Activated CD4-positive, alpha-beta T cell treated with anti-CD3 and anti-CD28 coated beads, Interleukin-2, Interleukin-4, amounts not matched to agents 100 ng/mL and 50 ng/mL, durations not matched to agents 16 hours and 8 hours (primary cell): ENCODE measurements at places on chromosomes 13 and 19.

DNA sequence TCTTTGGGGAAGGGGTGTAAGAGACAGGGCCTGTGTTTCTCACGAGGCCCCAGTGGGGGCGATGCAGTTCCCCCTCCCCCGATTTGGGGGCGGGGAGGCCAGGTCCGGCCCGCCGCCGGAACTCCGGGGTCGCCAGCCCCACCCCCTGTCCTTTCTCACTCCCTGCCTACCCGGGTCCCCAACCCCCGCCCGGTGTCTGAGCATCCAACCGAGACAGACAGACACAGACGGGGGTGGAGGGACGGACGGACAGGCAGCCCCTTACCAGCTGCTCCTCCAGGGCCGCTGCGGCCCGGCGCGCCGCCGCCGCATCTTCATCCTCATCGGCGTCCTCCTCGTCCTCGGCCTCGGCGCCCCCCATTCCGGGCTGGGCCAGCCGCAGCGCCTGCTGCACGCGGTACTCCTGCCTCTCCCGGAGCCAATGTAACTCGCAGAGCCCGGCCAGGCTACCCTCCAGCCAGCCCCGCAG is 397 bp downstream of the DACT3 start:
- DNase-seq, result no peak

GRCh38 chr19:46840498-46840942 is 10.1 kb downstream of the AP2S1 start:
- peak; percentile 45 for DNase-seq

DNA sequence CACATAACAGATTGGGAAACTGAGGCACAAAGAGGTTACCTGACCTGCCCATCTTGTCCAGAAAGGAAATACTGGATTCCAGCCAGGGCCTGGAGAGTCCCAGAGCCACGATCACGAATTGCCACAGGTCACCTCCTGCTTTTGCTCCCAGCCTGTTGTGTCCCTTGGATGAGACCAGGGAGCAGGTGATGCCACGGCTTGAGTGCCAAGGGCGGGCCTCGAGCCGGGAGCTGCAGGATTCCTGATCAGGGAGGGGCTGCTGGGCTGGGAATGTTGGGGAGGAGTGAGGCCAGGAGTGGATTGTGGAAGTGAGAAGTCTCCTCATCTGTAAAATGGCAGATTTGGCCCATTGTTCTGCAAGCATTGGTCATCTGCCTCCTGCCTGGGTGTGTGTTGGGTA is 29.4 kb downstream of the DNM2 start:
- no peak for DNase-seq

GRCh38 chr13:31046711-31047279 is 114.3 kb downstream of the TEX26 start:
- DNase-seq, result no peak

DNA sequence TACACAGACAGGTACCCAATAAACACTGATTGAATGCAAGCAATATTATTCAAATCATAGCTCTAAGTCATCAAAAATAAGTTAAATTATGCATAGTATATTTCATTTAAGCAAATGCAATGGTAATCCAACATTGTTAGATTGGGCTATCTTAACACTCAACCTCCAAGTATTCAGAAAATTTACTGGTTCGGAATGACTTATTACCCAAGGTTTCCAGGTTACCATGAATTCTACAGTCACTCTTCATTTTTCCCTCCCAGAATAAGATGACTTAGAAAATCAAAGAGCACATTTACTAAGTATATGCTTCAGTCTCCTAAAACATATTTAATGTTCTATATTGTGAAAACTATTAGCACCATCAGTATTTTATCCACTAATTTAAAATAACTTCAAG is 6.0 kb downstream of the UBL3 start:
- no peak for DNase-seq

DNA sequence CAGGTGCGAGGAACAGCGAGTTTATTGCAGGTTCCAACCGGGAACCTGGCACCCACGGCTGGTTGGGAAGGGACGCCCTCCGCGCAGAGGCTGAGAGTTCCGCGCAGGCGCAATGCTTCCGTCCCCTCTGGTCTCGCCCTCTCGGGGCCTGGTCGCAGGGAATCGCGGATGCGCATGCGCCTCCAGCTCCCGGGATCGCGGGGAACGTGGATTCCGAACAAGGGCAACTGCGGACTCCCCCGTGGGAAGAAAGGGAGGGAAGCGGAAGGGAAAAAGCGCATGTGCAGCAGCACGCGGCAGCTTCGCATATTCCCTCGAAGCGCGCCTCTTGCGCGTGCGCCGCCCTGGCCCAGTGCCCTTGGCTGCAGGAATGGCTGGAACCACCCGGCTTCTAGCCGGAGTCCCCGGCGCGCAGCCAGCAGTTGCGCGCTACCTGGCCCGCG is 1.1 kb downstream of the TSSK6 start:
- no peak for DNase-seq

- no peak for DNase-seq
Observed at GRCh38 chr19:49954092-49954829, 6.7 kb downstream of the SIGLEC11 start.

GRCh38 chr13:73303851-73304250 is 245.0 kb downstream of the KLF5 start:
- DNase-seq, result peak; percentile 78

DNA sequence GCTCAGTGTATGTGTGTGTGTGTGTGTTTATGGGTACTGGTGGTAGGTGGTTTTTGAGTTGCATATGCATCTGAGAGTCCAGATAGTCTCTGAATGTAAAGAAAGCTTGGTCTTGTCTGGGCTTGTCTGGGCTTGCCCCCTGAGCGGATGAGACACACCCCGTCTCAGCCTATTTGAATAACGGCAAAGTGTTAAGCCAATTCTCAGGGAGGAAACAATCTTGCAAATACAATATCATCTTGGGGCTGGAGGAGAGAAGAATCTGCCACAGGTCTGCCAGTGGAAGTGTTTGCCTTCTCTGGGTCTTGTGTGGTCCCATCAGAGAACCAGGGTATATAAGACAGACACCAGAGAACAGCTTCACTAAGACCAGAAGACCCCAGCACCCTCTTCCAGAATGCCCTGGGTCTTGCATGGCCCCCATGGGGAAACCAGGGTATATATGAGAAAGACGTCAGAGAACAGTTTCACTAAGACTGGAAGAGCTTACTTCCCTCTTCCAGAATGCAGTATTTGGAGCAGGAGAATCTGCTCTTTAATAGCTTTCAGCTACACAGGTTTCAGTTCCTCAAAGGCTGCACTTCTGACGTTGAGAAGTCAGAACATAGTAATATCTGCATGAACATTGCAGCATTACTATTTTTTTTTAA is 13.3 kb downstream of the CD70 start:
- no peak for DNase-seq

- DNase-seq, result no peak
Observed at GRCh38 chr13:75055296-75055695, 426.7 kb downstream of the TBC1D4 start.

DNA sequence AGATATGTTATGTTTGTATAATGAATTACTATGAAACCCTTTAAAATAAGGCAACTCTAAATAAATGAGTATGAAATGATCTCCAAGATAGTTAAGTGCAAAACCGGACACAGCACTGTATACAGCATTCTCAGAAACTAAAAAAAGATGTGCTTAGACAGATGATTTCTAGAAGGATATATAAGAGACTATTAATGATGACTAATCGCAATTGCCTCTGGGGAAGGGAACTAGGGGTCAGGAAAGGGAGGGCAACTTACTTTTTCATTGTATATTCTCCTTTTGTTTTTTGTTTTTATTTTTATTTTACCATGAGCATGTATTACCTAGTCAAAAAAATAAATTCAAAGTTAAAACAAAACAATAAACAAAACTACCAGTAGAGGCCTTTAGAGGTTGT is 12.8 kb downstream of the PEG3 start:
- DNase-seq, result no peak

DNA sequence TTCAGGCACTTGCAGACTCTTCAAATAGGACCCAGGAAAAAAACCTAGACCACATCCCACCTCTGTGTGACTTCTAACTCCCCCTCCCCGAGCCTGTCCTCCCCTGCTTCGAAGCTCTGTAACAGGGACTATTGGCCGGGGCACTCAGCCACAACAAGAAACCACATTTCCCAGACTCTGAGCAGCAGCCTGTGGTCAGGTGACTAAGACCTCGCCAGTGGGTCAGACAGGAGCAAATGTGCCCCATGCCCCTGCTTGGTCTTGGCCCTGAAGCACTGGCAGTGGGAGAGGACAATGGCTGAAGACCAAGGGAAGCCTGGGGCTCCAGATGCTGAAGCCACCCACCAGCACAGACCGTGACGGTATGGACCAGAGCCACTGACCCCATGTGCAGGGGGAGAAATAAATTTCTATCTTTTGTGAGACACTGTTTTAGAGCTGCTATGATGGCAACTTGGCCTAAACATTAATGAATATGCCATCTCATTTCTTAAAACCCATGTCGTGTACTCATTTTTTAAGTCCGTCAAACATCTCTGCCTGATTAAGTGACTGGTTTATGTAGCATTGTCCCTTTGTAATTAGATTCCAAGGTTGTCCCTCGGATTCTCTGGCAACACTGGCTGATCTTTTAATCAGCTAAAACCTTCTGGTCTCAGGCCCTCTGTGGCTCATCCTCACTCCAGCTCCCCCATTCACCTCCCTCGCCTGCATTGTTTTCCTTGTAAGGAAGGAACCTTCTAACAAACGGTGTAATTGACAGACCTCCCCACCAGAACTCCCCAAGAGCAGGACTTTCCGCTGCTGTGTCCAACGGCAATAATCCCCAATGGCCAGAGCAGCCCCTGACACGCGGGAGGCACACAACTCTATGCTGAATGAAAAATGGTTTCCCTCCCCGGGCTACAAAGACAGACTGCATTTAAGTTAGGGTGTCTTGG is 98.4 kb downstream of the STK24 start:
- peak; percentile 61 for DNase-seq

GRCh38 chr19:15266683-15267082 is 34.4 kb upstream of the EPHX3 start:
- no peak for DNase-seq

DNA sequence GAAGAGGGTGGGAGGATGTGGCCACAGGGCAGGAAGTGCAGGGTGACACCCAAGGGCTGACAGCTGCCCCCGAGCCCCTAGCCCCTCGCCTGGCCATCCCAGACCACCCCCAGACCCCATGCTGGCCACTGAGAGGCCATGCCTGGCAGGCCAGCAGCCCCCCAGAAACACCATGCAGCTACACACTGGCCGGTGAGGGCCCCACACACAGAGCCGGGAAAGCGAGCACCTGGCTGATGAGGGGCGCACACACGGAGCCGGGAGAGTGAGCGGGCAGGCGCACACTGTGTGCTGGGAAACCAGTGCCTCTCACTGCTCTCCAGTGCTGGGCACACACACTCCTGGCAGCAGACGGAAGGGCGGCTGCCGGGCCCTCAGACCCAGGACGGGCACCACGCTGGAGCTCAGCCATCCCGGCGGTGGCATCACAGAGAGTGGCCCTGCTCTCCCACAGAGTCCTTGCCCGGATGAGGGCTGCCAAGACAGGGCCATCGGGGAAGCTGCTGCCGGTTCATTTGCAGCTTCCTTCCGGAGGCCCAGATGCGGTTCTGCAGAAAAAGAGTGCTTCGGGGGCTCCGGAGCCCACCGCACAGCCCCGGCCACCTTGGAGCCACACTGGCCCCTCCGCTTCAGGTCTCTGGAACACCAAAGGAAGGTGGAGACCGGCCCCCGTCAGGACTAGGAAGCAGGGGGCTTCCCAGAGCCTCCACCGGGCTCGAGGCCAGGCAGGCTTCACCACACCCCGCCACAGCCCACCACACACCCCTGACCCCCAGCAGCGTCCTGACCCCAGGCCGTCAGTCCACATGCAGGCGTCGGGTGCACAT is 76.4 kb downstream of the SPACA7 start:
- DNase-seq, result no peak

DNA sequence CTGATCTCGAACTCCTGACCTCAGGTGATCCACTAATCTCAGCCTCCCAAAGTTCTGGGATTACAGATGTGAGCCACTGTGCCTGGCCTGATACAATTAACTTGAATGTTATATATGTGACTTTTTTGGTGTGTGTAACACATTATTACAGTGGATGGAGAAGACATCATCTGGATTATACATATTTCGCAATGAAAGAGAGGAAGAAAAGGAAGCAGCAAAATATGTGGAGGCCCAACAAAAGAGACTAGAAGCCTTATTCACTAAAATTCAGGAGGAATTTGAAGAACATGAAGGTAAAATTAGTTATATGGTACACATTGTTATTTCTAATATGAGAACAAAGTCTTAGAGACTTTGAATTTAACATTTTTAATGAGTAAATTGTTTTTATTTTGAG is 55.5 kb downstream of the BRCA2 start:
- no peak for DNase-seq

GRCh38 chr19:55452749-55453346 is 8.6 kb downstream of the ISOC2 start:
- peak; percentile 47 for DNase-seq

- no peak for DNase-seq
Observed at GRCh38 chr13:112742583-112742982, 52.7 kb downstream of the ATP11A start.

DNA sequence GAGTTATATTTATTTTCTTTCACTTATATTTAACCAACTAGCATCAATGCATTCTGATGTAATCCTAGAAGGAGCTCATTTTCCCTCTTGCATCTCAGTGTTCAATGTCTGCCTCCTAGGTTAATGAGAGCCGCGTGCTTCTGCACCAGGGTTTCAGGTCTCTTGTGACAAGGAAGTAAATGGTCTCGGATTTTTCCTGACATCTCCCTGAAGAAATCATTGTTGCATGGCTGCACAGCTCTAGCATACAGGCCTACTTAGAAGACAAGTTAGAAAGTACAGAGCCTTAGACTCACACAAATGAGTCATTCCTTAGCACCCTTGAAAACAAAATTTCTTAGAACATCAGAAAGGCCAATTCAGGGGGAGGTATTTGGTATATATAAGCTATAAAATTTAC is 57.2 kb upstream of the KLF12 start:
- no peak for DNase-seq

DNA sequence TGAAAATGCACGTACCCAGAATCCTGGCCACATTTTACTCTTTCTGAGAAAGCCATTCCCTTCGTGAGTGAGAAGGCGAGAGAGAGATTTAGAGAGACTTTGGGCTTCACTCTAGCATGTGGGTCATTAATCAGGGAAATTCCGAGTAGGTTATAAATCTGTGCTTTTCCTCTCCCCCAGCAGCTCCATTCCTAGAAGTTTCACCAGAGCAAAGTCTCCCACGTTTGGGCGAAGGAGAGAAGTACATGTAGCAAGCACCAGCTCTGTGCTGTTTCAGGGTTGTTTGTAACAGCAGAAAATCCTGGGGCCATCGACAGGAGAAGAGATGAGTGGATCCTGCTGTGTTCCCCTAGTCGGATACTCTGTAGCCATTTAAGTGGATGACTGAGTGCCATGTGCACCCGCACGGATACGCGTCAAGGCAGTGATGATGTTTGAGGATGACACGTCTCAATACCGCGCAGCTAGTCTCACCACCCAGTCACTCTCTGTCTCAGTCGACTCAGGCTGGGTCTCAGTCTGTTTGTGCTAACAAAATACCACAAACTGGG is 131.8 kb upstream of the PEG3 start:
- no peak for DNase-seq
